ENCODE measurements at places on chromosomes 13 and 19. TPM values are rescaled to one million over a fixed set of nuclear protein-coding genes. Genes with fewer than 3 reads are reported as not detected.
A peak's percentile ranks its signal among the peaks of the same experiment; 100 is the strongest.

Gene METTL21C
- total RNA-seq, result 0.36 TPM

Gene ZNF560
- total RNA-seq, result not detected

Gene SIGLEC10
- total RNA-seq, result 0.83 TPM

Gene SOX21
- total RNA-seq, result not detected

Gene CBLC
- total RNA-seq, result not detected

Gene ANGPTL8
- not detected for total RNA-seq

DNA sequence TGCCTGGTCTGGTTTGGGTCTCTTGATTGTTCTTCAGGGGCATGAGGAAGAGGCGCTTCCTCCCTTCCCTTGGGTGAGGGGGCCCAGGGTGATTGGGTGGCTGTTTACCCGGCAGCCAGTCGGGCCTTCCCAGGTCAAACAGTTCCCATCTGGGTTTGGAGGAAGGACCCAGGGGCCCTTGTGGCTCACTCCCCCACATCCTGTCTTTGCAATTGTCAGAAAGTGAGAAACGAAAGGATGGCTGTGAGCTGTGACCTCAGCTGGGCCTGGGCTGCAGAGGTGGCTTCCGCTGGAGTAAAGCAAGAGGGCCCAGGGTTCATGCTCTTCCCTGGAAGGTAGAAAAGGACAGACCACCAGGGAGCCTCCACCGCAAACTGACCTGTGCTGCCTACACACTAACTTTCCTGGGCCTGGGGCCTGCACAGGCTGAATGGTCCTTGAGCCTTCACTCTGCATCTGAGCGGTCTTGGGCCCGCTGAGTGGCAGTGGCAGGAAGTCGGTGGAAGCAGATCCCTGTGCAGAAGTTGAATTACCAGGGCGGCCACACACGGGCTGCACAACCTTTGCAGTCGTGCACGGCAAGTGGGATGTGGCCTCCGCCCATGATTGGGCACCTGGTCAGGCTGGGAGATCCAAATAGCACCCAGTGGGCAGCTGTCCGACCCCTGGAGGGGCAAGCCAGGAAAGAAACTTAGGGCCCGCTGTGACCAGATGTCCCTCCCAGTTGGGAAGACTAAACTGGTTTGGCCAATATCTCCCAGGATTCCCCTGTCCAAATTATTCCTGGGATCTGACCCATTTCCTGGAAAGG is 5.3 kb upstream of the CD79A start:
- DNase-seq, result peak; percentile 61

DNA sequence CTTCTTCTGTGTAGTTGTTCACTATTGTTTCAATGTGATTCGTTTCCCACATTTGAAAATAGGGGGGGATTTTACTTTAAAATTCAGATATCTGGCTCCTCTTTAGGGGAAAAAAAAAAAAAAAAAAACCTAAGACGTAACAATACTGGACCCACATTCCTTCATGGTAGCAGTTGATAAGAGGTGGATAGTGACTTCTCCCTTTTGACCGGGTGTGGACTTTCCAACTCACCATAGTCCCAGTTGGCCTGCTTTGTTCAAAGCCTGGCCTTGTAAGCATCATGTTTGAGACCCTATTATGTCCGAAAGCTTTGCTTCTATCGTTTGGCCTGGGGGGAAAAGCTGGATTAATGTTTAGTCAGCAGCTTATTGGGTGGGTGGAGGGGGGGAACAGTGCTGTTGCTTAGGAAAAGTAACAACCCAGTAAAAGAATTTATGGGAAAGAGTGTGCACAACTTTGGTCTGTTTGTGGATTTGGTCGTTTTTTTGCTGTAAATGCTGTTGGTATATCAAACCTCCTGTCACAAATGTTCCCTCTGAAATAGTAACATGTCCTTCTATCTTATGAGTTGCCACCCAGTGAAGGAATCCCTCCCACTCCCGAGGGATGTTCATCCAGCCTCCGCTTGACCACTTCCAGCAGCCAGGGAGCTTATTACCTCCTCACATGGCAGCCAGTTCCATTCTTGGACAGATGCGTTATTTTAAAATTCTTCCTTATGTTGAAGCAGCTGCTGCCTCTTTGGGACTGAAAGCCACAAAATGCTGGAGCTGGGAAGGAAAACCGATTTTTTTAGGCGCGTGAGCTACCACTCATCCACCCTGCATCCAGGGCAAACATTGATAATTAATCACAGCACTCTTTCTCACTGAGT is 10.4 kb downstream of the SAMD4B start:
- DNase-seq, result no peak

DNA sequence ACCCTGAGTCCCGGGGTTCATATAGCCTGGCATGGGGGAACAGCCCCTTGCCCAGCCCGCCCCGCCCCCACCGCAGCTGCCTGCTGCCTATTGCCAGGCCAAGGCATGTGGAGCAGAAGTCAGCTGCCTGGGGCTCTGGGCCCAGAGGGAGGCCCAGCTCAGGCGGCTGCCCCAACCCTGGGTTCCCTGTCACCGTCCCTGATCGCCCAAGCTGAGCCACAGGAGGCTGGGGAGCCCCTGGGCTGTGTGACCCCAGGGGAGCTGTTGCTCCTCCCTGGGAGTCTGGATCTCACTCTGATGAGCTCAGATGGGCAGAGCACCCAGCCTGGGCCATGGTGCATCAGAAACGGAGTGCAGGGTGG is 1.4 kb downstream of the PLIN4 start:
- DNase-seq, result no peak

- DNase-seq, result no peak
Observed at GRCh38 chr13:98492335-98493041, 84.4 kb downstream of the STK24 start.

- DNase-seq, result peak; percentile 59
Observed at GRCh38 chr13:110457361-110457760, 104.2 kb downstream of the RAB20 start.

GRCh38 chr19:54335979-54336892 is 2.7 kb downstream of the LILRA4 start:
- DNase-seq, result no peak

DNA sequence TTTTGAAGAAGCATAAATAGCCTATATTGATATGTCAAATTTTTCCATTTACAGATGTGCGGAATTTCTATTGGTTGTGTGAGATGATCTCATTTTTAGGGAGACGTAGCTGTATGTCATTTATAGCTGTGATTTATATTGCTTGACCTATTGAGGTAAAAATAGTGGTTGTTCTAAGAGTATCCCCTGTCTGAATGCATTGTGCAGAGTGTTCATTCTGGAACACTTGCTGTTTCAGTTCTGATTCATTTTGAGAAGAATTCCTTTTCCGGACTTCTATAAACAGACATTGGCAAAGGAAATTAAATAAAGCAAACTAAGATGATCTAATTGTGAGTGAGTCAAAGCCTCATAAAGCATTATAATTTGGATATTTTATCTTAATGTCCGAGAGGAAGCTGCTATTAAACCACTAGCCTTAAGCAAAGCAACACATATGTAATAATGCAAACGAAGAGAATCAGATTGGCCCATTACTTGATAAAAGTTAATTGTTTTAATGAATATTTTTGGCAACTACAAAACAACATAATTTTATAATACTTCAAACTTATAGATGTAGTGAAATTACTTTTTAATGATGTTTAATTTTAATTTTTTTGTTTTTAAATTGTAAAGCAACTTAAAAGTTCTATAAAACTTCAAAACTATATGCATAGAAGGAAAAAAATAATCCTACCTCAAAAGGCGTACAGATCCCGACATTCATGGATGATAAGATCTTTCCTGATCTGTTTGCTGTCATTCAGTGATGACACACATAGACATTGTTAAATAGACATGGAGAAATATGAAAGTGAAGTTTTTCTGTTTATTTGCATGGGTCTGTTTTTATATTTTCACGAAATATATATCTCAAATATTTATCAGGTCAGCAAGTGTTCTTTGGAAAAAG is 942.6 kb upstream of the SLC10A2 start:
- no peak for DNase-seq

DNA sequence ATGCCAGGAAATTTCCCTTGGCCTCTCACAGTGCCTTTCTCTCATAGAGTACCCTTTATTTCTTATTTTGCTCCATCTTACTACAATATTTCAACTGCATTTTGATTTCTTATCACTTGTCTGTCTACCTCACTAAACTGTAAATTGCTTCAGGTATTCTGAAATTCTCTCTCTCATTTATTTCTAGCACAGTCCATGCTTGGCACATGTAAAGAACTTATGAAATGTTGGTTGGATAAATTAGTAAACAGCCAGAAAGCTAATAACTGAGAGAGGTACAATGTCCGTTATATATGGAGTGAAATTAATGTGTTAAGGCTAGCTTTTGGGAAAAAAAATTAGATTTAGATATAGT is 138.3 kb upstream of the RFC3 start:
- no peak for DNase-seq

DNA sequence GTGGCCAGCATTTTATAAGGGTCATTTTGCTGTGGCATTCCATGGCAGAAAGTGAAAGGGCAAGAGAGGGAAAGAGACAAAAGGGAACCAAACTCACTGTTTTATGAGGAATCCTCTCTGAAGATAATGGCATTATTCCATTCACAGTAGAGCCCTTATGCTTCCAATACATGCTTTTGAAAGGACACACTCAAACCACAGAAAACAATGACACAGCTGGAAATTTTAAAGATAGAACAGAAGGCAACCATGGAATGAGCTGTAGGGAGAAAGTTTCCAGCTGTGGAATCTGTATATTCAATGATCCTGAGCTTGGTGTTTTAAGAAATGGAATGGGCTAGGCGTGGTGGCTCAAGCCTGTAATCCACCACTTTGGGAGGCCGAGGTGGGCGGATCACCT is 677.4 kb downstream of the SLITRK1 start:
- DNase-seq, result no peak

All from sigmoid colon (tissue), 7 donors.